Femur (tissue), 1 donor: ENCODE measurements at places on chromosomes 16 and 17.

- no peak for DNase-seq
Measured at GRCh38 chr16:27311448-27311830, 2.3 kb upstream of the IL4R start.

GRCh38 chr16:57023541-57024249 is 34.3 kb downstream of the NLRC5 start:
- no peak for DNase-seq

DNA sequence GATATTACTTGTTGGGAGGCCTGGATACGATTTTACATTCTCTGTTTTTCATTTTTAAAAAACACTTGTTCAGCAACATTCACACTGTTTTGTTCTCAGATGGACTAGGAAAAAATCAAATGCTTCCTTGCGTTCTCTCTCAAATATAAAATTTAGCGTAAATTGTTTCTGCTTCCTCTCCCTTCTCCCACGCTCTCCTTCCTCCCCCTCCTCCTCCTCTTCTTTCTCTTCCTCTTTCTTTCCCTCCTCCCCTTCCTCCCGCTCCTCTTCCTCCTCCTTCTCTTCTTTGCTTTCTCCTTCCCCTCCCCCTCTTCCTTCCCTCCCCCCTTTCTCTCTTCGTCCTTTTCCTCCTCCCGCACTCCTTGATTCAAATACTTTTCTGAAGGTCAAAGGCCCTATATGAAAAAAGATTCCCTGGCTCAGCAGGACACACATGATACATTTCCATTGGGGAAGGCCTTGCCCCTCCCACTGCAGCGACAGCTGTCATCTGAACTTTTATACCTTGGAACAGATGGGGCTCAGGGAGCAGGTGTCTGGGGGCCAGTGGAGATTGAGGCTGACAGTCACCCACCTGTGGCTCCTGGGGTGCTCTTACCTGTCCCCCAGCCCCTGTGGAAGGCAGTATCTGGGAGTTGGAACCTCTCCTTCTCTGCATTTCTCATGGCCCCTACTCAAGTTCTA is 99.4 kb upstream of the SDK2 start:
- no peak for DNase-seq

DNA sequence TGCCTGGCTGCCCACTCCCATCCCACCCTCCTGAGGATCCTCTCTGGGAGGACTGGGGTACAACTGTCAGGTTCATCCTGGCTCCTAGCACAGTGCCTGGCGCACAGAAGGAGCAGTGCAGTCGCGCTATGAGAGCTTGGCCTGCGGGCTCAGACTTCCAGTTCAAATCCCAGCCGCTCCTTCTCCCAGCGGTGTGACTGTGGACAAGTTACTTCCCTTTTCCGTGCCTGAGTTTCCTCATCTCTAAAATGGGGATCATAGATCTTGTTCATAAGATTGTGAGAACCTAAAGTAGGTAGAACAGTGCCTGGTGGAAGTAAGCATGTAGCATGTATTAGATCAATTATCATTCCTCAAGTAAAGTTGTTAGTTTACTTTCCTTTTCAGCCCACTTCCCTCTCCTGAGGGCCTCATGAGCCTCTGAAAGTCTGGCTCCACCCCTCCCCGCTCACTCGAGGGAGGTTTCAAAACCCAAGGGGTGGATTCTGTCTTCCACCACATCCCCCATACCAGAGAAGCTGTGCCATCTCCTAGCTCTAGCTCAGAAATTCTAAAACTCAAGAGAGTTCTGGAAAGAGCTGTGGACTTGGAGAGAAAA is 19.9 kb upstream of the COL1A1 start:
- peak; percentile 42 for DNase-seq

- DNase-seq: no peak
Measured at GRCh38 chr17:55524440-55525220, 13.4 kb upstream of the SMIM36 start.

DNA sequence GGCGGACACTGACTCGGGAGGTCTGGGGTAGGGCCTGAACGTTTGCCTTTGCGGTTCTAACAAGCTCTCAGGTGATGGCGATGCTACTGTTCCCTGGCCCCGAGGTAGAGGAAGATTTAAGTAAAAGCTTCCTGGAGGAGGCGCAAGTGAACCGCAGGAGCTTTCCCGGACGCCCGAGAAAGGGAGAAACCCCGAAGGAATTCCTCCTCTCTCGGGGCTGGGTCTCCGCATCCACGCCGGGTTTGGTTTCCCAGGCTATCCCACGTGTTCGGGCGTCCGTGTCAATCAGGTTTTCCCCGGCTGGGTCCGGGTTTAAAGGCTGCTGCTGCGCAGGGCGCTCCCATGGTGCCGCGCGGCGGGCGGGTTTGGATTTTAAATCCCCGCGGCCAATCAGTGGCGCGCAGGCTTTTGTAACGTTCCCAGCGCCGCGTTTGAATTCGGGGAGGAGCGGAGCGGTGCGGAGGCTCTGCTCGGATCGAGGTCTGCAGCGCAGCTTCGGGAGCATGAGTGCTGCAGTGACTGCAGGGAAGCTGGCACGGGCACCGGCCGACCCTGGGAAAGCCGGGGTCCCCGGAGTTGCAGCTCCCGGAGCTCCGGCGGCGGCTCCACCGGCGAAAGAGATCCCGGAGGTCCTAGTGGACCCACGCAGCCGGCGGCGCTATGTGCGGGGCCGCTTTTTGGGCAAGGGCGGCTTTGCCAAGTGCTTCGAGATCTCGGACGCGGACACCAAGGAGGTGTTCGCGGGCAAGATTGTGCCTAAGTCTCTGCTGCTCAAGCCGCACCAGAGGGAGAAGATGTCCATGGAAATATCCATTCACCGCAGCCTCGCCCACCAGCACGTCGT is at the start of gene PLK1:
Gene PLK1 (plus strand): TSS at position 460 of the 844 bp plus-strand sequence. CDS start 44 bp downstream, at position 504.
- DNase-seq: peak; percentile 91

- DNase-seq: no peak
Measured at GRCh38 chr17:292016-292415, 60.6 kb downstream of the RPH3AL start.

DNA sequence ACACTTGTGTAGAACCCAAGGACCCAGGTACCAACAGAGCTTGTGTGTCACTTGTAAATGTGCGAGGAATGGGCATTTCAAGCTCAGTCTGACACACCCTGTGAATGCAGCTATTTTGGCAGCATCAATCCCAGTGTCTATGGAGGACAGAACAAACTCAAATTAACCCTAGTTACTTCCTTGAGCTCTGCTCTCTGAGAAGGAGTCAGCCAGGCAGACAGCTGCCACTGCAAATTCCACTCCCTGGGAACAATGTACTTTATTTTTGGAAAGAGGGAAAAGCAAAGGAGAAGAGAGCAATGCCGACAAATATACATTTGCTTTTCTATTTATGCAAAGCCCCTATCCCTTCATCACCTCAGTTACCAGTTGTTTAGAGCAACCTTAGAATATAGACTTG is 48.4 kb upstream of the NOG start:
- no peak for DNase-seq

GRCh38 chr16:10972819-10973464 is 28.6 kb downstream of the CLEC16A start:
- no peak for DNase-seq

GRCh38 chr16:1152123-1152638 is 725 bp upstream of the CACNA1H start:
- DNase-seq: peak; percentile 61

- DNase-seq: peak; percentile 59
Measured at GRCh38 chr17:10136258-10136981, 62.0 kb downstream of the GAS7 start.

GRCh38 chr16:74574146-74574545 is 32.8 kb downstream of the GLG1 start:
- DNase-seq: no peak

DNA sequence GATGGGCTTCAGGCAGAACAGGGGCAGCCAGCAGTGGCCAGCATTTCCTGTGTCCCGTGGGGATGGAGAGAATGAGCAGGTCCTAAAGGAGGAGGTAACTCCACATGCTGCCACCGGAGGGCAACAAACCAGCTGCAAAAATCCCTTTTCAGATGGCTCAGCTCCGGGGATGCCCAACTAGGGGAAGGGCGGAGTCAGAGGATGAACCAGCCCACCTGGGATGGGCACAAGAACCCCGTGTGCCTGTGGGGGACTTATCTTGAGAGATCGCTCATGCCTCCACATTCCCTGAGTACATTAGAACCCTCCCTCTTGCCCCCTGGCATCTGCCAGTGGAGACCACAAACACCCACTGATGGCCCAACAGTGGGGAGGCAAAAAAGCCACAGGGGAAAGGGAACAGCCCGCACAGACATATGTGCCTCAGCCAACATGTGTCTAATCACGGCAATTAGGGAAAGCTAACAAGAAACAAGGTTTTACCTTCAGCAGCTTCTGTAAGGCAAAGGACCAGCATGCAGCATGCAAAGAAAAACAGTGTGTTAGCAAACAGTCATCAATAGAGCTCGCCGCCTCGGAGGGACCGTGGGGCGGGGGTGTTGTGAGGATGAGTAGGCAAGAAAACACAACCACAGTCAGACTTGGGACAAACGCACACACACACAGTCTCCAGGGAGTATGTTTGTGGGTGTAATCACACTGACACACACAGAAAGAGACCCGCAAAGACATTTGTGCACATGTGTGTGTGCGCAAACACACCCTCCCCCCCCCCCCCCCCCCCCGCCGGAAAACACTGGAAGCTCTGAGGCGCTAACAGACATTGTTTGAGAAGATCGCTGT is 64.0 kb downstream of the MYO18A start:
- DNase-seq: no peak

- no peak for DNase-seq
Measured at GRCh38 chr16:70749006-70749678, 51.8 kb downstream of the VAC14 start.

GRCh38 chr16:80046261-80046660 is 445.7 kb upstream of the MAF start:
- no peak for DNase-seq

- DNase-seq: no peak
Measured at GRCh38 chr17:57228911-57229310, 27.4 kb upstream of the MSI2 start.

DNA sequence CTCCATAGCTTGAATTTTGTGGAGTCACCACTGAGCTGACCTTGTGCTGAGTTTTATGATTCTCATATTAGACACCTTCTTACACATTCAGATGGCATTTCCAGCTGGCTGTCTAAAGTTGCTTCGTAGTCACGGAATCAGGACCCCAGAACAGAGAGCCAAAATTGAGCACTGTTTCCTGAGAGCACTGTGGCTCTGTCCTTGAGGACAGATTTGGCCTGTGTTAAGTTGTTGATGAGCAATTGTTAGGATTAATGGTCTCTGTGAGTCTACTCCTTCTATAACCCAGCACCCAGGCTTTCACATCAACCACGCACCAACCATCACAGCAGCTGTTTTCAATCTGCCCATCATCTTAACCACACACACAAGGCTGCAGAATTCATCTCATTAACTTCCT is 277.5 kb upstream of the HSBP1 start:
- no peak for DNase-seq

- DNase-seq: peak; percentile 71
Measured at GRCh38 chr17:40122999-40123810, 1.4 kb downstream of the MSL1 start.

DNA sequence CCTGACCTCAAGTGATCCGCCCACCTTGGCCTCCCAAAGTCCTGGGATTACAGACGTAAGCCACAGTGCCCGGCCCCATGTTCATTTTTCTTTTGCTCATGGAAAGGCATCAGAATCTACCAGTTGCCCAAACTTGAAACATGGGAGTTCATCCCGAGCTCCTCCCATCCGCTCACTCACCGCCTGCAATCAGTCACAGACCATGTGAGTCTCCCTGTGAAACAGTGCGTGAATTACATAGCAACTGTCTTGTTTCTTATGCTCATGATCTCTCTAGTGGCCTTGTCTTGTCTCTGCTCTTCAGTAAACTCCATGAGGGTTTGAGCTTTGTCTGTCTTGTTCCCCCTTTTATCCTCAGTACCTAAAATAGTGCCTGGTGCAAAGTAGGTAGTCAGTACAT is 52.1 kb upstream of the TNRC6A start:
- no peak for DNase-seq

- no peak for DNase-seq
Measured at GRCh38 chr17:5788266-5788900, 204.1 kb upstream of the NLRP1 start.

DNA sequence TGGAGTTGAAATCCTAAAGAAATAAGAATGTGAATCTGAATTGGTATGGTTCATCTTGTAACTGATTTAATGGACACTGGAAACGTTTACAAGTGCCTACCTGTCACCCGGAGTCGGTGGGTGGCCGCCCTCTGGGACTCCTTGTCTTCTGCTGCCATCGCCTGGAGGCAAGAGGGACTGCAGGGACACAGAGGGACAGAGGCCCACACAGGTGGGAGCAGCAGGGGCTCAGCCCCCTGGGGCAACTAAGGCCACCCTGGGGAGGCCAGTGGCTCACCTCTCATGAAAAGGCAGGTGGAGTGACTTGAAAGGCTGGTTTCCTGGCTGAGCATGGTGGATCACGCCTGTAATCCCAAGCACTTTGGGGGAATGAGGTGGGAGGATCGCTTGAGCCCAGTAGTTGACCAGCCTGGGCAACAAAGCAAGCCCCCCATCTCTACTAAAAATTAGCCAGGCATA is 23.2 kb downstream of the TMEM92 start:
- DNase-seq: peak; percentile 84

GRCh38 chr16:53220585-53220984 is 165.8 kb downstream of the CHD9 start:
- no peak for DNase-seq

DNA sequence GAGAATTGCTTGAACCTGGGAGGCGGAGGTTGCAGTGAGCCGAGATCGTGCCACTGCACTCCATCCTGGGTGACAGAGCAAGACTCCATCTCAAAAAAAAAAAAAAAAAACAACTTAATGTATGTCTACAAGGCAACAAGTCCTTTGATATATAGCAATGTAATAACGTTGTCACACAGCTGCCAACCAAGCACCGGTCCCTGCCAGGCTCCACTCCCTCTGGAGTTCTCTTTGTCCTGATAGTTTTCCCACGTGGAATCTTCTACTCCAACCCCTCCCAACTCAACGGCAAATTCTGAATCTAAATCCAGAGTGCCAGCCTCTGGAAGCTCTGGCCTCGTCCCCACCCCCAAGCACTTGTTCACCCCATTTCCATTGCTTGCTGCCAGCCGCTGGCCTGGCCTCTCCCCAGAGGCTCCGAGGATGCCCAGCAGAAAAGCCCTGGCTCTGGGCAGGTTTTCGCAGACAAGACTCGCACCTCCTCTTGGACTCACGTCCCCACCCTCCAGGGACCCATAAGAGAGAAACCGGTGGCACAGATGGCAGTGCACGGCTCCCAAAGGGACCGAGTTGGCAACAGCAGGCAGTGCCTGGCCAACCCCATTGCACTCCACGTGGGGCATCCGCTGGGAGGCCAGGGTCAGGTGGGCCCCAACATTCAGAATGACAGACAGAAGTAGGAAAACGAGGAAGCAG is 15.9 kb upstream of the CBX2 start:
- no peak for DNase-seq

GRCh38 chr17:44327715-44328449 is 3.3 kb upstream of the SLC25A39 start:
- no peak for DNase-seq

DNA sequence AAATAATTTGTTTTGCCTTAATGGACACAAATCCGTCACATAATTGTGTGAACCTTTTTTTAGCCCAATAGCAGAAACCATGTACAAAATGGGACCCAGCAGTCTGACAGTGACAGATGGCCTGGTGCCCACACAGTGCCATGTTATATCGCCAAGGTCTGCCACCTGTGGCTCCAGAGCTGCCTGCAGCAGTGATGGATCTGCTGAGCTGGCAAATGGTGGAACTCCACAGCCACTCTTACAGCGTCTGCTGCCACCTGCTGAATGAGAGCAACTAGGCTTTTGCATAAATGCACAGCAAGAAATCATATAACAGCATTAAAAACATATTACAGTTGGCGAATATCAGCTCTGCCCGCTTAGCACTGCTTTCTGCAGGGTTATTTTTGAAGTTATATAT is 59.4 kb downstream of the NUP93 start:
- DNase-seq: peak; percentile 27

GRCh38 chr16:68079376-68079625 is 5.9 kb upstream of the NFATC3 start:
- no peak for DNase-seq

GRCh38 chr16:66275775-66276428 is 90.6 kb upstream of the CDH5 start:
- DNase-seq: no peak
